SK-N-DZ (cell line): ENCODE measurements at places on chromosomes 11 and 22.

- no peak for DNase-seq
Measured at GRCh38 chr22:49783926-49784629, 43.6 kb downstream of the BRD1 start.

DNA sequence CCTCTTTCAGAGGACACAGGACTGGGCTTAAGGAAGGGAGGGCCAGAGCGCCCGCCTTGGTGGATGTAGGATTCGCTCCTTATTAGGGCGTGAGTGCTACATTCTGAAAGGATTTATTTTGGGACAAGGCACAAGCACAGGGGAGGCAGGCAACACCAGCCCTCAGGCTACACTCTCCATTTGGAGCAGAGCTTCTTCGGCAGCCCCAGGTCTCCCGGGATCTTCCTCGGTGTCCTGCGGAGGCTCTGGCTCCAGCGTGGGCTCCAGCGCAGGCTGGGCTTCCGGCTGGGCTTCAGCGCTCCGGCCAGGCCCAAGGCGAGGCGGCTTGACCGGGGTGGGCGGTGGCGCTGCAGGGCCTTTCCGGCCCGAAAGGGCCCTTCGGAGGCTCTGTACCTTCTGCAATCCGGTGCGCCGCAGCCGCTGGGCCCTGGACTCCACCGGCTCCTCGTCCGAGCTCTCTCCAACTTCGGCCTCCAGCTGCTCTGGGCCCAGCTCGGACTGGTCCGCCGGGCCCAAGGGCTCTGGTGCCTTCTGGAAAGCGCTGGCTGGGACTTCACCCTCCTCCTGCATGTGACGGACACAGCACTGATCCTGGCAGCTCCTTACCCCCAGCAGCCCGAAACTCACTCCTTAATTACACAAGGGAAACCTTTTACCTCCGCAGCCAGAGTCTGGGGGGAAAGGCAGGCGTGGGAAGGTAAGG, 1.1 kb downstream of the CAVIN3 start:
- DNase-seq: no peak

GRCh38 chr11:42054351-42054900, 595.0 kb upstream of the LRRC4C start:
- DNase-seq: no peak

DNA sequence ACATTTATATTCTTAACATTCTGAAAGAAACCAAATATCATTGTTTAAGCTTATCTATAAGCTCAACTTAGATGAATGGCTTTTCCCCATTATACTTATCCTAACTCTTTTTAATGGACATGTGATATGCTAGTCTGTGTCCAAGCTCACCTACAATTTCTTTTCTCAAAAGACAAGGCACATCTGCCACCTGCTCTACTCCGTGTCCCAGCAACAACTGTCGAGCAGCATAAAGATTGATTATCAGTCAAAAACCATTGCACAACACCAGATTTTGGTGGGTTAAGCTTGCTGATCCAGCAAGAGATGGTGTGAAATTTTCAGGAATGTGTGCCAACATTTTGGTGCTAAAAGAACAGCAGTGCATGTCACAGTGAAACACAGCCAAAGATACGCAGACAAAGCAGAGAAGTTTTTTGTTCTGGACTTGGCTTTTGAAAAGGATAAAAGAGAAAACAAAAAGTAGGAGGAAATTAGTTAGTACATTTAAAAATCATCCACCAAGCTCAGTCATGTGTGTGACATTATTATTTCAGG, 65.8 kb downstream of the DCDC1 start:
- DNase-seq: peak; percentile 32

DNA sequence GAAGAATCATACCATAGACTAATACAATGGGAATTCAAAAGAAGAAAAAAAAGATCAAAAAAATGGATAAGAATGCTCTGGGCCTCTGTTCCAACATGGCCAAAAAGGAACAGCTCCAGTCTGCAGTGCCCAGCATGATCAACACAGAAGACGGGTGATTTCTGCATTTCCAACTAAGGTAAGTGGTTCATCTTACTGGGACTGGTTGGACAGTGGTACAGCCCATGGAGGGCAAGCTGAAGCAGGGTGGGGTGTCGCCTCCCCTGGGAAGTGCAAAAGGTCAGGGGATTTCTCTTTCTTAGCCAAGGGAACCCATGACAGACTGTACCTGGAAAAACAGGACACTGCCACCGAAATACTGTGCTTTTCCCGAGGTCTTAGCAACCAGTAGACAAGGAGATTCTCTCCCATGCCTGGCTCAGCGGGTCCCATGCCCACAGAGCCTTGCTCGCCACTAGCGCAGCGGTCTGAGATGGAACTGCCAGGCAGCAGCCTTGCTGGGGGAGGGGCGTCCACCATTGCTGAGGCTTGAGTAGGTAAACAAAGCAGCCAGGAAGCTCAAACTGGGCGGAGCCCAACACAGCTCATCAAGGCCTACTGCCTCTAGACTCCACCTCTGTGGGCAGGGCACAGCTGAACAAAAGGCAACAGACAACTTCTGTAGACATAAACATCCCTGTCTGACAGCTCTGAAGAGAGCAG, 428.4 kb downstream of the MN1 start:
- DNase-seq: no peak

GRCh38 chr11:86041975-86042378, 26.9 kb downstream of the PICALM start:
- DNase-seq: peak; percentile 80
